Hematopoietic multipotent progenitor cell (in vitro differentiated cells): ENCODE measurements at places on chromosomes 6 and 20.
A peak's percentile ranks its signal among the peaks of the same experiment; 100 is the strongest.

DNA sequence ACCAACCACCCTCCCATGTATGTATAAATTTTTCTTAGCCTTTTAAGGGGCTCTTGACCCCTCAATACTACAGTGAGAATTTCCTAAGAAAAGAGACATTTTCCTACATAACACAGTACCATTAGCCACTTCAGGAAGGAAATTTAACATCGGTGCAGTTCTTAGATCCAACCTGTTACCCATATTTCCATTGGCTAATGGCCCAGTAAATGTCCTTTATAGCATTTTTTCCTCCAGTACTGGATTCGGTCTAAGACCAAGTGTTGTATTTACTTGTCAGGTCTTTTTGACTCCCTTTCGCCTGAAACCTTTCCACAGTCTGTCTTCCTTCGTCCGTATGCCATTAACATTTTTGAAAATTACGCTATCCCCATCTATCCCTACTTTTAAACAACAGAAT is 173.4 kb upstream of the PMEPA1 start:
- DNase-seq = no peak

- DNase-seq = no peak
Measured at GRCh38 chr6:129875610-129876520, 14.8 kb upstream of the TMEM244 start.

DNA sequence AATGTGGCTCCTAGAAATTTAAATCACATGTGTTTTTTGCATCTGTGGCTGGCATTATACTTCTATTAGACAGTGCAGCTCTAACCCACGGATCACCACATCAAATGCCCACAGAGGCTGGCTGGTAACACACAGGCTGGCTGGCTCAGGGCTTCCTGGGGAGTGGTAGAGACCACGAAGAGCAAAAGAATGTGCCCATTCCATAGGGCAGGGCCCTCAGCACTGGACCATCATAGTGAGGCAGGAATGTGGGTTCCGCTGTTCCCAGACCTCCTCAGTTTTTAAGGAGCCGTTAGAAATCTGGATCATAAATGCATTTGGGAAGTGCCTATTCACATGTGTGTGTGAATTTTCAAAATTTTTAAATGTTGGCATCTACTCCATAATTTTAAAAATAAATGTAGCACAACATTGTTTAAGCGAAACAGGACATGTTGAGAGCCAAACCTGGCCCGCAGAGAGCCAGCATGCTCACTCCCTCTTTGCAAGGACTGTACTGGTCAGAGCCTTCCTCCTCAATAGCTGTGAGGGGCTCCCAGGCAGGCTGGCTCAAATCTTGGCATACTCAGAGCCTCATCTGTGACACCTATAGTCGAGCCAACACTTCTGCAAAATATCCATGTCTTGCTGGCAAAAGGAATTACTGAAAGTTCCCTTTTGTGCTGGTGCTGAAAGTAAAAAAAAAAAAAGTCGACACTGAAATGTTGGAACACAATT is 190.5 kb downstream of the FNDC1 start:
- no peak for DNase-seq

DNA sequence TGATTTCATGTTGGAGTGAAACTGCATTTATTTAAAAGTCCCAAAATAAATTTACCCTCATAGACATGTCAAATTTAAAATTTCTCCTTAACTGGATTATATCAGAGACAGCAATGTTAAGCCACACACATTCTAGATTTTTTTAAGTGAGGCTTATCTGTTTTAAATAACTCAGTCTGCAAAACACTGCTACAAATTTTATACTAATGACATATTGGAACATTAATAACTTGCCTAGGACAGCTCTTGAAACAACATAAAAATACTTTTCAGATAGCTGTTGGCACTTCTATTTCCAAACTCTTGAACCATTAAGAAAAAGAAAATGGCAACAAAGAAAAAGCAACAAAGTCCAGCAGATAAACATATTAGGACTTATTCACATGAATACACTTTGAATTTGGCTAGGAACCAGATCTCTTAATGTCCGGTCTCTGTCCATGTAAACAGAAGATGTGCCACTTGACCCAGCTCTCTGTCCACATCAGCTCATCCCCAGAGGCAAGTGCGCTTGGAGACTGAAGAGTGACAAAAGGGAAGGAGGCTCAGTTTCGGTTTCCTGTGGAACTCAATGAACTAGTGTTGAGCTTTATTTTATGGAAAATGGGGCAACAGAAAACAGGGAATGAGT is 219.3 kb upstream of the THBS2 start:
- DNase-seq = no peak

DNA sequence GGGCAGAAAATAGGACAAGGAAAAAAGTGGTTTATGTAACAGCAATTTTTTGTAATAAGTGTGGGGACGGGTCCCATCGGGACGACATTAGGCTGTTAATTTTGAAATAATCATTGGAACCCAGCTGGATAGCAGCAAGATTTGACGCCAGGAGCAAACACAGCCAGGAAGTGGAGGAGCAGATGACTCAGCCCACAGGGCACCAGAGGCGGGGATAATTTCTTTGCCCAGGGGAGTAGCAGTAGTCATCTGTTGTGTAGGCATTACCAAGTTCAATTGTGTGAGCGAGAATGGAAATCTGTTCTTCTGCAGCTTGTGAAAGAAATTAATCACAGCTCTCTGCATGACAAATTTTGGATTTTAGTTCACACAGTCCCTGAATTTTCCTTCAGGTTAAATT is 22.6 kb upstream of the RIN2 start:
- DNase-seq = peak; percentile 74

DNA sequence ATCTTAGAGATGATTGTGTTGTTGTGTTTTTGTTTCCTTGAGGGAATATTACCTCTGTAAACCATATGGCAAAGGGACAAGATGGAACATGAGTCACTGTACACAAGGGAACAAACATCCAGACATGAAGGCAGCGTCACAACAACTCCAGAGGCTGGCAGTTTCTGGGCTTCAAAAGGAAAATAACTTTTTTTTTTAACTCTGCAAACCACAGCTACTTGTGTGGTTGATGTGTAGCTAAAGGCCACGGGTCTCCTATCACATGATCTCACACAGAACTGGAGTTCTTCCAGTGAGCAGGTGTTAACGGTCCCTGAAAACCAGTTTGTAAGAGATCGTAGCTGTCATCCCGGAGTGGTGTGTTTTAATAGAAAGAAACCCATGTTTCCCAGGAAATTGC is 33.2 kb upstream of the HBS1L start:
- DNase-seq = peak; percentile 86

GRCh38 chr20:18431206-18431605 is 35.6 kb downstream of the DZANK1 start:
- DNase-seq = no peak

DNA sequence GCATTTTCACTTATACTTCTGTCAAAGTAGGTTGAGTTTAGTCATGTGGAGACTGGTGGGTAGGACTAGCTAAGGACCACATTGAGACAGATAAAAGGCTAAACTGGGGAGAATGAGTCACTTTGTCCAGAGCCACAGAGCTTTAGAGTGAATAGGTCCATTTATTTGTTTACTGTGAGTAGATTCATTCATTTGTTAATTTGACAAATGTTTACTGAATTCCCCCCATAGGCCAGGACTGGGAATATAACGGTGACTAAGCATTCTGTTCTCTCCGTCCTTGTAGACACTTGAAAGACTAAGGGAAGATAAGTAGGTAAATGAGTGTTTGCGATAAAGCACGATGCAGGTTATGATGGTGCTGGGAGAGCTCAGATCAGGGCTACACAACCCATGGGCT is 699.7 kb upstream of the ID4 start:
- no peak for DNase-seq

DNA sequence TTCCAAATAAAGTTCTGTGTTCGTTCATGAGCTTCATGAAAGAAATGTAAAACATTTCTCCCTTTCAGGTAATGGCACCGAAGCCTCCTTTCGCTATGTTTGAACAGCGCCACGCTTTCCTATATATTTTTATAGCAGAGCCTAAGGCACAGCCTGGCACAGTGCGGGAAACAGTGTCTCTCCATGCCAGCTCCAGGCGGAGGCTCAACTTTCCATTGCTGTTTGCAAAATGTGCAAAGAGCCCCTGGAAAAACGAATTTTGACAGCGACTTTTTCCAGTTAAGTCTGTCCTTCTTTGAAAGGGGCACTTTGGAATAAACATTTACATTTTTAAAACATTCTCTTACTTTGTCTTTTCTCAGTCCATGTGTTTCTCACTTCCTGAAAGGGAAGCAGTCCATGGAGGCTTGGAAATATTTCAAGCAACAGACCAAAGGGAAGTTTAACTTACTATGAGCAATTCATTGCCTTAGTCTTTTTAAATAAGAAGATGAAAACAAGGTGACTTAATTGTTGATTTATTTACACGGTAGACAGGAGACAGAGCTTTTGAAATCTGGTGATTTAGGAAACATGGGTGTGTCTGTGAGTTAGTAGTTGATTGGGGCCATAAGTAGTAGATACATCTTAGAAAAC is 769 bp downstream of the CCN6 start:
- no peak for DNase-seq

DNA sequence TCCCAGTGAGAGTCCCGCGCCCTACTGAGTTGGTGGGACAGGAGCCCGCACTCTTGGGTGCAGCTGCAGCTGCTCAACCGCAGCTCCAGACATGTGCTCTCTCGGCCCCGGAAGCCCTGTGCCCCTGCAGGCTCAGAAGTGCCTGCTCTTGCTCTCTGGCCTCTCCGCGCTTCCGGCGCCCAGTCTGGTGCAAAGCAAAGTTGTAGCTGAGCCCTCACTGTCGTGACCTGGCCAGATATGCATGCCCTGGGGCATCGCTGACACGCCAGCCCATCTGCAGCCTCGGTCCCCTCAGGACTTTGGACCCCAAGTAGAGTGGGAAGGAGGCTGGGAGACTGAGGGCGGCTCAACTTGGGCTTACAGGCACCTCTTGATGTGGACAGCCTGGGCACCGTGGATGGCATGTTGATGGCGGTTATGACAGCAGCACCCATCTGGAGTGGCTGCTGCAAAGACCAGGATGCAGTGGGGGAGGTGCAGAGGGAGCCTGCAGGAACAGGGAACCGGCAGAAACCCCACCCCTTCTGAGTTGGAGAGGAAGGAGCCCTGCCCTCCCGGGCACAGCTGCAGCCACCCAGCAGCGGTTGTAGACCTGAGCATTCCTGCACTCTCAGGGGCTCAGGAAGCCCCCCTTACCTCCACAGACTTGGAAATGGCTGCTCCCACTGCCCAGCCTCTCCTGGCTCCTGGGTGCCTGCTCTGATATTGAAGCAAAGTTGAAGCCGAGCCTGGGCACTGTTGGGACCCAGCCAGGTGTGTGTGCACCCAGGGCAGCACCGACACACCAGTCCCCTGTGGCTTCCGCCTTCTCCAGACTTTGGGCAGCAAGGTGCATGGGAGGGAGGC is 462.6 kb downstream of the TBC1D32 start:
- no peak for DNase-seq

DNA sequence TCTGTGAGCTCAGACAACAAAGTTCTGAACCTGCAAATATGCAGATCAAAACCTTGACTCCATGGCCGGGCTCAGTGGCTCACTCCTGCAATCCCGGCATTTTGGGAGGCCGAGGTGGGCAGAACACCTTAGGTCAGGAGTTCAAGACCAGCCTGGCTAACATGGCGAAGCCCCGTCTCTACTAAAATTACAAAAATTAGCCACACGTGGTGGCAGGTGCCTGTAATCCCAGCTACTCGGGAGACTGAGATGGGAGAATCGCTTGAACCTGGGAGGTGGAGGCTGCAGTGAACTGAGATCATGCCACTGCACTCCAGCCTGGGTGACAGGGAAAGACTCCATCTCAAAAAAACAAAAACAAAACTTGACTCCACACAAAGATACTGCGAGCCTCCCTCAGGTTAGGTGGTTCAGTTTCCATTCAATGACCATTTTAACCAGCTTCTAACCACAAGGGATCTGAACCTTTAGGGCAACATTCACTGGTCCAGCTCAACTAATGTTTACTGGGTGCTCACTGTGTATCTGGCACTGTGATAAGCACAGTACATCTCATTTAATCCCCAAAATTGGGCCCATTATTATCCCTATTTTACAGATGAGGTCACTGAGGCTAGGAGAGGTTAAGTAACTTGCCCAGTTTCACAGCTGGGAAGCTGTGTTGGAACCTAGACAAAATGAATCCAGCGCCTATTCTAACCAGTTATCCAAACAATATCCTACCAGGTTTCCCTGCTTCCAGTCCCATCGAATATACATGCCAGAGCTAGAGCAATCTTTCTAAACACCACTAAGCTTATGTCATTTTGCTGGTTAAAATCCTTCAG is 1.8 kb downstream of the SNRPB start:
- DNase-seq = no peak

DNA sequence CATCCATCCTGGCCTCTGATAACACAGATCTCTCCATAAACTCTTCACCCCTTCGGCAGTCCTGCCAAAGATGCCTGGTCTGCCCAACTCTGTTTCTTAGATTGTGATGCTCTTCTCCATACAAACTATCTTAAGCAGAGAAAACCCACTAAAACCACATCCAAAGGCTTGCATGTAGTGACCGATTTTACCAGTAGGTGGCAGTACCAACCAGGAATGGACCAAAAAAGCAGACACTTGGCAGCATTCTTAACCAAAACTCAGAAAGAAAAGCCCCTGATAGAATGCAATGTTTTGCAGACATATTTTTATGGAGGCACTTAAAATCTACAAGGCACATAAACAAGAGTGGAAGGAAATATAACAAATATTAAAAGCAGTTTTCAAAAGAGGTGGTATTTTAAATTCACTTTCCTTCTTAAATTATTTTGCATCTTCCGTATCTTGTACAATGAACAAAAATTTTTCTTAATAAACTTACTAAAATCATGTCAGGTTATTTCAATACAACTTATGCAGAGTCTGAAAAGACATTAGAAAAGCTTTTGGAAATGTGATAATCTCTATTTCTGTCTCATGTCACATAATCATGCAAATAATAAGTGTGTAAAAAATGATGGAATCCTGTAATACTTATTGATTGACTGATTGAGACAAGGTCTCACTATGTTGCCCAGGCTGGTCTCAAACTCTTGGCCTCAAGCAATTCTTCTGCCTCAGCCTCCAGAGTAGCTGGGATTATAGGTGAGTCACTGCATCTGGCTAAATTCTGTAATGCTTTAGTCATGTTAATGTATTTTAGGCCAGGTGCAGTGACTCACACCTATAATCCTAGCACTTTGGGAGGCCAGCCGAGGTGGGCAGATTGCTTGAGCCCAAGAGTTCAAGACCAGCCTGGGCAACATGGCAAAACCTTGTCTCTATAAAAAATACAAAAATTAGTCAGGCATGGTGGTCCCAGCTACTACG is 29.4 kb downstream of the LRP11 start:
- DNase-seq = peak; percentile 84

DNA sequence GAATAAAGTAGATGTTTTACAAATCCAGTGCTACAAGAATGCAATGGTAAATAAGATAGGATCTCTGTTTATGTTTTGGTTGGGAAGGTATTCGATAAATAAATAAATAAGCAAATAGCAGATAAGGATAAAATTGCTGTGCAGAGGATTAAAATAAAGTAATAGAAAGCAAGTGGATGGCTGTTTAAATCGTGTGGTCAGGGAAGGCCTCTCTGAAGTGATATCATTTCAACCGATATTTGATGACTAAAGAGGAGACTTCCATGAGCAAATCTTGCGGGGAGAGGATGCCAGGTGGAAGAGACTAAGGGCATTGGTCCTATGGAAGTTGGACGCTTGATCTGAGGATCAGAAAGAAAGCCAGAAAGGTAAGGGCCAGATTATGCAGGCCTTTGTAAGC is 92.0 kb upstream of the CCN2 start:
- no peak for DNase-seq

GRCh38 chr6:119974430-119975159 is 625.0 kb upstream of the MAN1A1 start:
- DNase-seq = no peak
